B cell (primary cell): ENCODE measurements at places on chromosomes 12 and 14. TPM values are rescaled to one million over a fixed set of nuclear protein-coding genes. Genes with fewer than 3 reads are reported as not detected.

DNA sequence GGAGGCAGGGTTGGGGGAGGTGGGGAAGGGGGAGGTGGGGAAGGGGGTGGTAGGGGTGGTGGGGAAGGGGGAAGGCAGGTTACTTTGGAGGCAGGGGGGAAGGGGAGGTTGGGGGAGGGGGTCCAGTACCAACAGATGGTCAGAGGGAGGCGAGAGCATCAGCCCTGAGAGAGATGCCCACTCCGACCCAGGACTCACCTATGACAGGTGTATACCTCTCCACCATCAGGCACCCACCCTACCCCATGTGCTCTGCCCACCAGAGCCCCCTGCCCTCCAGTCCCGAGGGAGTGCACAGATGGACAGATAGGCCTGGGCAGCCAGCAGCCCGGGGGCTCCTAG is 18.6 kb downstream of the JAG2 start:
- DNase-seq: no peak

DNA sequence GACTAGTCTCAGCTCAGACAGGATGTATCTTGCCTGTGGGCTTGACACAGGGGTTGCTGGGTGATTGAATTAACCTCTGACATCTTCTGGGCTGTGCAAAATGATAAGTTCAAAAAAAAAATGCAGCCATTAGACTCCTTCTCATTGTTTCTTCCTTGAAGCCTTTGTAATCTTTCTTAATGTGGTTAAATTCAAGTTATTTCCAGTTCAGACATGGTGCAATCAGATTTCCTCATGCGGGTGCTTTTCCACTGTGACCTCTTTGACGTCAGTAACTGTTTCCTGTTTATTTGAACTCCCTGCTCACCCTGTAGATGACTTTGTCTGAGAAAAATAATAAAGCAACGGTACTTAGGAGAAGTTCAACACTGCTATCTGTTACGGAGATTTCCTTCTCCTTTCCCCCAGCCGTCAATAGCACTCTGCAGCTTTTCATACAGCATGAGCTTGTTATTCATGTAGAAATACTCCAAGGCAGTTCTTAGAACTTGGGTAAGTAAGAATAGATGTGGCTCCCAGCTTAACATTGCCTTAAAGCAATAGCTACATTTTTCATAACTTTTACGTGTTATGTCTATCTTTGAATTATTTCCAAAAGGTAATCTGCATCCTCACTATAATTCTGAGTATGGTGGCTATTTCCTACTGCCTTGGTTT is 155.5 kb downstream of the PRKCH start:
- DNase-seq: peak; percentile 92

The RTN1 gene
- not detected in 2 replicates for total RNA-seq

The BTBD6 gene
- 33.5 and 36.1 TPM in 2 replicates for total RNA-seq
